Hippocampal formation (tissue), 2 donors: ENCODE measurements at places on chromosomes 2 and 18.

GRCh38 chr2:231007286-231008098, 11.6 kb downstream of the SPATA3 start:
- no peak for DNase-seq

DNA sequence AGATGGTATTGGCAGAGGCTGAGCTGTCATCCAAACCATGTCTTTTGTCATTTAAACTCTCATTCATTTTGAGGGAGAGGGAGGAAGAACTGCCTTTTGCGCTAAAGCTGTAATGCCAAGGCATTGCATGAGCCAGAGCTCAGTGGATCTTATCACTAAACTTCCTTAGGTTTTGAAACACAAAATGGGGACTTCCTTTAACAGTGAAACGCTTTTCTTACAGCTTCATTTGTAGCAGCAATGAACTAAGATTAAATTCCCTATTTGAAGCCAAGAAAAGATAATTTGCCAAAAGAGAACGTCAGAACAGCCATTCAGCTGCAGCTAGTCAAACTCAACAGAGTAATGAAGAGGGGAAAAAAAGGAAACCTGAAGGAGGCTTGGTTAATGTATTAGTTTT, 143.5 kb upstream of the MMADHC start:
- DNase-seq = no peak

DNA sequence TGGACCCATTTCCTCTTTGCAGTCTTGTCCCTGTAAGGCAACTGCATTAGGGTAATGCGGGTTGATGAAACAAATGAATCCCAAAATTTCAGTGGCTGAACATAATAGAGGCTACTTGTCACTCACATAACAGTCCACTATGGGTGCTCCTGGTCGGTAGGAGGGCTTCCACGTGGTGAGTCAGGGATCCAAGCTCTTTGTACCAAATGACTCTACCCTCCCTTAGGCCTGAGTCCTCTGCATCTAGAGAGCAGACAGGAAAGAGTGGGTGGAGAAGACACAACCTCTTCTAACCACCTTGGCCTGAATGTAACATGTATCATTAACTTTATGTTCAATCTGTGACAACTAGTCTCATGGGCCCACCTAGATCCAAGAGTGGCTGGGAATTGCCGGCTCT, 86.2 kb upstream of the HAAO start:
- no peak for DNase-seq

- DNase-seq = no peak
Measured at GRCh38 chr2:178205853-178206521, 11.7 kb downstream of the OSBPL6 start.

- no peak for DNase-seq
Measured at GRCh38 chr2:75260946-75261345, 61.6 kb upstream of the TACR1 start.

DNA sequence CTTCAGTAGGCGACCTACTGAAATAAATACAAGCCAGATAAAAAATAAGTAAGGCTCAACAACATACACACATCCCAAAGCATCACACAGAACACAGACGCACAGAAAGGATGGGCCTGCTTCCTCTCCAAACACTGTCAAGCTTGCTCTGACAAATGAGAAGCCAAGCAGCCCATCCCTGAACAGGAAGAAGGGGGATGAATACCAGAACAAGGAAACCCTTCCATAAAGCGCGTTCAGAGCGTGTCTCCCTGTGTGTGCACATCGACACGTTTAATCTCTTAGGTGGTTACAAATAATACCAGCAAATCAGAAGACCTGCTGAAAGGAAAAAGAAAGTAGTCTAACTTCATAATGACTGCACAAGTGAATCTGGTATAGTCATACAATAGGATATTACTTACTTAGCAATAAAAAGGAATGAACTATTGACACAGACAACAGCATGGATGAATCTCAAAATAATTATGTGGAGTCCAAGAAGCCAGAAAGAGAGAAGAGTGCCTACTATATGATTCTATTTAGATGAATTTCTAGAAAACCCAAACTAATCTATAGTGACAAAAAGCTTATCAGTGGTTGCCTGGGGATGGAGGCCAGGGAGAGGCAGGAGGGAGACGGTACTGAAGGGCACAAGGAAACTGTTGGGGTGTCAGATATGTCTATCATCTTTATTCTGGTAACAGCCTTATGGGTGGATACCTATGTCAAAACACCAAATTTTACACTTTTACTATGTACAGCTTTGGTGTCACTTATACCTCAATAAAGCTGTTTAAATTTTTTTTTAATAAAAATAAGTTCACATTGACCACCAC, 26.8 kb downstream of the MBOAT2 start:
- DNase-seq = no peak

GRCh38 chr2:46836295-46837111, 79.1 kb downstream of the MCFD2 start:
- DNase-seq = no peak

GRCh38 chr2:197920592-197921201, 116.3 kb downstream of the PLCL1 start:
- no peak for DNase-seq

DNA sequence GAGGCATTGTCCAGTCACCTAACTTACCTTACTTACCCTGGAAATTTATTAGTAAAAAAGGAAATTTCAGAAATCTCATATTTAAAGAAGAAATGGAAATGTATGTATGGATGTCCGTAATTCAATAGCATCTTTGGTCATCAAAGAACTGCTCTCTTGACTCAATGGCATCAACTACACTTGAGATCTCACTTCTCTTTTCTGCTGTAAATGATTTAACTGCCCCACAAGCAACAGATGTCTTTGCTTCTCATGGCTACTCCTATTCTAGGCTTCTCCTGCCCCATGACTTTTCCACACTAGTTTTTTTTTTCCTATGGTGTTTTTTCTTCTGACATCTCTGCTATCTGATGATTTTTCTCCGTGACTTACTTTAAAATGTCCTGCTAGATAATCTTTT, 34.0 kb upstream of the ERMN start:
- DNase-seq = no peak

GRCh38 chr2:105450471-105450870, 51.6 kb upstream of the FHL2 start:
- no peak for DNase-seq

GRCh38 chr18:63151539-63151938, 168.0 kb downstream of the BCL2 start:
- no peak for DNase-seq

DNA sequence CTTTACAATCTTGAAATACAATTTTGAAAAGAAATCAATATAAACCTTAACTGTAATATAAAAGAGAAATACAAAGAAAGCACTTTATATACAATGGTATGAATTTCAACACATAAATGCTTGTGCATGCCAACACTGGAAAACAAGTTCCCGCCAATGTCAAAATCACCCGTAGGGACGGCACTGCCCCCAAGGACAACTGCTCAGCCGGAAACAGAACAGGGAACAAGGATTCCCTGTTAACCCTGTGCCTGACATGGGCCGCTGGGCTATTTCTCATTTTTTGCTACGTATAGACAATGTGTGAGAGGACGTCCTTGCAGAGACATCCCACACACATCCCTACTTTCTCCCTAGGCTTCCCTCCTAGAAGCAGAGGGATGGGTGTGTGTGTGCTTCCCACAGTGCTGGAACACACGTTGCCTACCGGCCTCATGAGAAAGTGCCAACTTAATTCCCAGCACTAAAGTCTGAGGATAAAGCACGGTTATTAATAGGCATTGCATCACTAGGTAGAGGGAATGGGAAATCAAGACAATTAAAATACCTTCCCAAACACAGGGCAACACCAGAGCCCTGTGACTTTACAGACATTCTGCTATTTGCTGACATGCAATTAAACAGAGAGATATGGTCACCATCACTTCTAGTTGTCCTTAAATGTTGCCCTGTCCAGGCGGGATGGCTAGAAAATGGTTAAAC, 14.4 kb downstream of the AFG3L2 start:
- no peak for DNase-seq

DNA sequence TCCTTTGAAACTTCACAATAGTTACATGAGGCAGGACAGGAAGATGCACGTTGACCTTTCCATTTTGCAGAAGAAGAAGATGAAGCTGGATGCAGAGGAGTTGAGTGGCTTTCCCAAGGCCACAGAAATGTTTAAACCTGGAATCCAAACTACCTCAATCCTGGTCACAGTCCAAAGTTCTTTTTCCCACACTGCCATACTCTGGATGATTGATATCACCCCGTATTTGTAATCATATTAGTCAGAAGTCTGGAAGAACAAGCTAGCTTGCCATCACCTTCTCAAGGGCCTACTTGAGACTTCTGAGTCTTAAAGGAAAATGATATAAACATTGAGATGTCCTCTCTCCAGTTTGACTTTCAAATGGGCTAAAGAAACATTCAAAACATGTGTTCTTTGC, 190.1 kb downstream of the LNPK start:
- no peak for DNase-seq

GRCh38 chr2:229088517-229088913, 182.6 kb downstream of the PID1 start:
- no peak for DNase-seq

DNA sequence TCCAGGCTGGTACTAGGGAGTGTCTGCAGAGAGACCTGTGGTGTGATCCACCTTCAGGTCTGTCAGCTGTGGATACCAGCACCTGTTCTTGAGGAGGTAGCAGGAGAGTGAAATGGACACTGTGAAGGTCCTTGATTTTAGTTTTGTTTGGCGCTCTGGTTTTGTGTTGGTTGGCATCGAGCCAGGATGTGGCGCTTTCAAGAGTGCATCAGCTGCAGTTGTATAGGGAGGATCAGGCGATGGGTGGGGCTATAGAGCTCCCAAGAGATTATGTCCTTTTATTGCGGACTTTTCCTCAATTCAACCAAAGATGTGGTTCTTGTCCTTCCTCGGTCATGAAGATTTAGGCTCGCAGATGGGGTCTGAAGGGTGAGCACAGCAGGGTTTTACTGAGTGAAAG, 37.5 kb downstream of the SLC39A10 start:
- DNase-seq = no peak

DNA sequence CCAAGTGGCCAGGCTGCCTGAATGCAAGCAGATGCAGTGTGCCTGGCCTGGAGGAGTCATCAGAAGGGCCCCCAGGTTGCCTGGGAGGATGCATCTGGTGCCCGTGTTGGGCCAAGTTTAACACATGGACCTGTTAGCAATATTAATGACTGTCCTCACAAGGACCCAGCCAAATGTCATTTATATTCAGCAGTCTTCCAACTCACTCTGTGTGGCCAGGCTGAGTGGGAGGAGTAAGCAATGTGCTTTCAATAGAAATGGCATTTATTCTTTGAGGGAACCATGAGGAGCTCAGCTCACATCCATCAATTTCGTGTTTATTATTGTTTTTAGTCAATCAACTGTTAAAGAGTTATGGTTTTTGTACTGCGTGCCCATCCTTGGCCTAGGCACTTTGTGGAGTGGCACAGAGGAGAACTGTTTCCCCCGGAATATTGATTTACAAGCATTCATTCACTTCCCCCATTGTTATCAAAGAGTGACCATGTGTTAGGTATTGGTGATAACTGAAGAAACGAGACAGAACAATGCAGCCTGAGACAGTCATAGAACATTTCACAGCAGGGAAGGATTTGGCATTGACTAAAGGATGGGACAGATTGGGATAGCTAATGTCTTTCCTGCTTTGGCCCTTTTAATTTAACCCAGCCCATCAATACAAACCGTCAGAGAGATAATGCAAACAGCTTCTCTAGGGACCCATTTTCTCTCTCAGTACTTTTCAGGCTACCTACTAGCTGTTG, 725.2 kb downstream of the TSN start:
- DNase-seq = no peak

DNA sequence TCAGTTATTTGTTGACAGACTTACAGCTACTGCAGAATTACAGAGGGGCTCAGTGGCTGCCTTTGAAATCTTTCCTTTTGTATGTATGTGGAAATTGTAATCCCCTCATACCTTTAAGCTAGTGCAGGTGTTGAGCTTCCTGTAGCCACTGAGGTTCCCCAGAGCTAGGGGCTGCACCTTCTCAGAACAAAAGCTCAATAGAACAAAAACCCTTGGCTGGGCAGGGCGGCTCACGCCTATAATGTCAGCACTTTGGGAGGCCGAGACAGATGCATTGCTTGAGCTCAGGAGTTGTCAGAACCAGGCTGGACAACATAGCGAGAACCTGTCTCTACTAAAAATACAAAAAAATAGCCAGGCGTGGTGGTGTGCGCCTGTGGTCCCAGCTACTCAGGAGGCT, 41.3 kb upstream of the CHMP1B start:
- no peak for DNase-seq

DNA sequence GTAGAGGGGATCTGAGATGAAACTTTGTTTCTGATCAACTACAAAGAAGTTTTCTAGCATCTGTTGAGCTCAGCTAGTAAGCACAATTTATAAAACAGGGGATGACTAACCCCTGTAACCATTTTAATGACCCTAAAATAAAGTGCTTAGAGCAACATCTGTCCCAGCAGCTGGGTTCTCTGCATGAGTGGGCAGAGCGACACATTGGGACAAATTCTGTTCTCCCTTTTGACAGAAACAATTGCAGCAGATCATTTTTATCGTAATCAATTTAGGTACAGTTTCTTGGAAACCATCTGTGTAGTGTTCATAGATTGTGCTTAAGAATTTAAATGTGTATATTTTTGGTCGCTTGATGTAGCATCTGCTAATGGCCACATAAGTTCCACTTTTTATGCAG, 678.0 kb downstream of the RNF144A start:
- DNase-seq = no peak

- no peak for DNase-seq
Measured at GRCh38 chr2:110748489-110748867, 16.1 kb downstream of the ACOXL start.
